ENCODE measurements at places on chromosomes 1 and 21. TPM values are rescaled to one million over a fixed set of nuclear protein-coding genes. Genes with fewer than 3 reads are reported as not detected.

Gene C1QB
- total RNA-seq = 14.4 TPM

GRCh38 chr1:22662318-22662717, 9.3 kb downstream of the C1QB start:
- ATAC-seq = no peak

DNA sequence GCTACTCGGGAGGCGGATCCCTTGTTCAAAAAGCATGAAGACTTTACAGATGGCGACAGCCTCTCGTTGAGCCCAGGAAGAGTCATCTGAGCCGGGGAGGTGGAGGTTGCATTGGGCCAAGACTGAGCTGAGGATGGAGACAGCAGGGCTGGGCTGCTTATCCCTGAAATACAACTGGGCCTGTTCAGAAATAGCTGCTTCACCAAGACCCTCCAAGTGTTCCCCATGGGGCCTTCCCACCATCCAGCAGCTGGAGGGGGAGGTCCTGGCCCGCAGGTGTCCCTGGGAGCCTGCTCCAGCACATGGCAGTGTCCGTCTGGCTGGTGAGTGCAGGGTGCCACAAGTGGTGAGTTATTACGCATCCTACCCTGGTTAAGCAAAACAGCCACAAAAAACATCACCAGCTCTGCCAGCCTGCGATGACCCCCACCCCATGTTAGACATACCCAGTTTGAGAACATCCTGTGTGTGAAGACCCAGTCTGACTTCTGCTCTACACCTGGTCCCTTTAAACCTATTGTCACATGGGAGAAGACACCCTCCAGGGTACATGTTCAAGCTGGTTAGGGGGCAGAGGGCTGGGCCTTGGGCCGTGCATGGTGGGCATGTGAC, 93.1 kb upstream of the TMPRSS2 start:
- no peak for ATAC-seq

- ATAC-seq = no peak
These were observed 38.1 kb upstream of the POU3F1 start for GRCh38 chr1:38084700-38085099.

GRCh38 chr1:41317361-41317760, 43.9 kb upstream of the FOXO6 start:
- ATAC-seq = no peak

DNA sequence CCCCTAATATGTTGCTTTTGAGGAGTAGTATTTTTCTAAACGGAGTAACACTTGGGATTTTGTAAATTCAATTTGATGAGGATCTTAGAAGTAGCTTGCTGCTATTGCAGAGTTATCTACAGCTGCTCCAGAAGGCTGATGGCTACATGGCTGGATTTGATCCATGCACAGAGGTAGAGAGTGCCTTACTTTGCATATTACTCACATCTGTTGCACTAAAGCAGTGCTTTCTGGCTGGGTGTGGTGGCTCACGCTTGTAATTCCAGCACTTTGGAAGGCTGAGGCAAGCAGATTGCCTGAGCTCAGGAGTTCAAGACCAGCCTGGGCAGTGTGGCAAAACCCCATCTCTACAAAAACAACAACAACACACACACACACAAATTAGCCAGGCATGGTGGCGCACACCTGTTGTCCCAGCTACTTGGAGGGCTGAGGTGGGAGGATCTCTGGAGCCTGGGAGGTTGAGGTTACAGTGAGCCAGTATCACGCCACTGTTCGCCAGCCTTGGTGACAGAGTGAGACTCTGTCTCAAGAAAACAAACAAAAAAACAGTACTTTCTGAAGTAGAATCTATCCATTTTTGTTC, 24.6 kb downstream of the RALGPS2 start:
- peak; percentile 46 for ATAC-seq

- no peak for ATAC-seq
These were observed 38.1 kb downstream of the CD160 start for GRCh38 chr1:145757420-145757819.

GRCh38 chr1:63618011-63618410, 24.8 kb downstream of the PGM1 start:
- ATAC-seq = no peak
